Fibroblast of lung (primary cell): ENCODE measurements at places on chromosomes 12 and 14.
A peak's percentile ranks its signal among the peaks of the same experiment; 100 is the strongest.

DNA sequence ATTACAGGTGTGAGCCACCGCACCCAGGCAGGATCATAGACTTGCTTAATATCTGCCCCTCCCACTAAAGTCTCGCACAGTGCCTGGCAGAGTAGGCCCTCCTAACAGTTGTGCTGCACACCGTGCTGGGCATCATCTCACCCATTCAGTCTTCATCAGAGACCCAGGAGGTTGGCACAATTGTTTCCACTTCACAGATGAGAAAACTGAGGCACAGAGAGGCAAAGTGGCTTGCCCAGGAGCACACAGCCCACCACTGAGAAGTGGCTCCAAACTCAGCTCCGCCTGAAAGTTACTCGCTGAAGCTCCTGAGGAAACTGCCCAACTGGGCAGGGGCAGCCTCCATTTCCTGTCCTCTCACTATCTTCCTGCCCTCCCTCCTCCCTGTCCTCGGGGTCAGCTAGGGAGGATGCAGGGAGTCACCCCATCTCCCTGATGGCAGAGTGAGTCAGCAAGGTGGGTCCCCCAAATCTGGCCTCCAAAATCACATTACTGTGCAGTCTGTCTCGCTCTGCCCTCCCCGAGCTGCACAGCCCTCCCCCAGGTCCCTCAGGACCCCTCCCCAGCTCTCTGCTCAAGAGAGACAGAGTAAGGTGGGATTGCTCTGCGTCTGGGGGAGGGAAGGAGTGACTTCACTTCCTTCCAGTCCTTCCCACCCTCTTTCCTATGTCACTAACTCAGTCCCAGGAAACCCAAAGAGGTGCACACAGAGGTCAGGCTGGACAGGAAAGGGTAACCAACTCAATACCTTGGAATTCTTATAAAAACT lies 5.7 kb downstream of the SLC8B1 start:
- DNase-seq, result no peak

DNA sequence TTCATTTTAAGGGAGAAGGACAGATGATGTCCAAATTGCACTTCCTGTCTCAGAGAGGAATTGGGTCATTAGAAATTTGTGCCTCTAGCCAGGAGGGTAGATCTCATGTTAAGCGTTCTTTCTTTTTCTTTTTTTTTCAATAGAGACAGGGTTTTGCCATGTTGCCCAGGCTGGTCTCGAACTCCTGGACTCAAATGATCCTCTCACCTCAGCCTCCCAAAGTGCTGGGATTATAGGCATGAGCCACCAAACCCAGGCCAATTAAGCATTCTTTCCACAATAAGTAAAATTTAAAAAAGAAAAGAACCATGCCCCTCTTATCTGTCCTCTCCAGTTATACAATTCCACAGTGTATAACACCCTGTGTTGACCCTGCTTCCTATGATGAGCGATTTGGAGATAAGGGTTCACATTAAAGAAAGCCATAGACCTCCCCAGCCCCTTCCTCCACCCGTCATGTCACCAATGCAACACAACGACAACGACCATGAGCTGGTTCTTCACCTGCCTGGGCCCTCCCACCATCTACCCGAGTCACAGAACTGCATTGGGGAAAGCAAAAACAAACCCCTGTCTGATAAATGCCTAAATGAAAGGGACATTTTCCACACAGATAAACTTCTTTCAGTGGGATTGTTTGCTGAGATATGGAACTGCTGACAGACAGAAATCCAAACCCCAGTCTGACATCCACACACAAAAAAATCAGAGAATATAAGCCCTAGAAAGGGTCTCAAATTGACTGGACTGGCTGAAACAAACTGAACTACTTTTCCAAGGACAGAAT lies 37.3 kb downstream of the SSH1 start:
- no peak for DNase-seq

DNA sequence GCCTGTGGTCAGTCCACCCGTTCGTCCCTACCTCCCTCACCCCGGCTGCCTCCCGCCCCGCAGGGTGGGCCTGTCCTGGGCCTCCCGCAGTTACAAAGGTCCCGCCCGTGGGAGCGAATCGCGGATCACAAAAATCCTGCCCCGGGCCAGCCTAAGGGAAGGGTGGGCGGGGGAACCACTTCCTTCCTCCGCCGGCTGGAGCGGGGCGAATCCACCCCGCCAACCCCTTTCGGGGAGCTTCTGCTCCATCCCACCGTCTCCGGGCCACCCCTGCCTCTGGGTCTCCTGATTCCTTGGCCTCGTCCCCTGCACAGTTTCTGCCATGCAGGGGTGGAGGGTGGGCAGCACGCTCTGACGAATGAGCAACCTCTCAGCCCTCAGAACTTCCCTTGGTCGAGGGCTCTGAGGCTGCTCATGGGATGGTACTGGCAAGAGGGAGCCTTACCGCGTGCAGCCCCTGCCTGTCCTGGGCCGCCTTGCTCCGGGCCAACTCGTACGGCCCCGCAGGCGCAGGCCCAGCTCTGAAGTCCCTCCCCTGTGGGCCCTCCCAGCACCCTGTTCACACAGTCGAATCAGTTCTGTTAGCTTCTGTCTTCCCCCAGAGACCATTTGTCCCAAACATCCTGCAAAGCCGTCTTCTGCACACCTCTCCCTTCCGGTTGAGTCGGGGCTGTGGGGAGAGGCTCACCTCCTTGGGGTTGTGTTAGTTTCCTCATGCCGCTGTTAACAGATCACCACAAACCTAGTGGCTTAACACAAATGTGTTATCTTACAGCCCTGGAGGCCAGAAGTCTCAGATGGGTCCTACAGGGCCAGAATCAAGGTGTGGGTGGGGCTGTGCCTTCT lies 589 bp upstream of the HVCN1 start:
- peak; percentile 26 for DNase-seq

- no peak for DNase-seq
Observed at GRCh38 chr12:50186681-50187080, 19.5 kb upstream of the CERS5 start.

GRCh38 chr14:89651805-89652204 lies 234.8 kb upstream of the FOXN3 start:
- no peak for DNase-seq

DNA sequence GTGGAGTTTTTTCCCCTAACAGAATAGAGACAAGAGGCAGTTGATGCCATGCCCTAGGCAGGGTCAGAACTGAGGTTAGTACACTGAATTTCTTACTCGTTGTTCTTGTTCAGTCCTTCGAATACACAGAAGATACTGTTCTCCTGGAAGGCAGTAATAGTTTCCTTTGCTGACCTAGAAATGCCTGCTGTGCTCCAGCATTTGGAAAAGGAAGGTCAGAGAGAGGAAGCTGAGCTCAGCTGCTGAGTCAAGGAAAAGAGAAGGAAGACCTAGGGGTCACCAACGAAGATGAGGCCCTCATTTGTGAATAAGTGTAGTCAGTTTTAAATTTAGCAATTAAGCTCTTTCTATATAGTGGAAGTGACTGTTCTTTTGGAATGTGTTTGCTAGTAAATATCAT lies 100.1 kb downstream of the CRADD start:
- DNase-seq, result peak; percentile 72

DNA sequence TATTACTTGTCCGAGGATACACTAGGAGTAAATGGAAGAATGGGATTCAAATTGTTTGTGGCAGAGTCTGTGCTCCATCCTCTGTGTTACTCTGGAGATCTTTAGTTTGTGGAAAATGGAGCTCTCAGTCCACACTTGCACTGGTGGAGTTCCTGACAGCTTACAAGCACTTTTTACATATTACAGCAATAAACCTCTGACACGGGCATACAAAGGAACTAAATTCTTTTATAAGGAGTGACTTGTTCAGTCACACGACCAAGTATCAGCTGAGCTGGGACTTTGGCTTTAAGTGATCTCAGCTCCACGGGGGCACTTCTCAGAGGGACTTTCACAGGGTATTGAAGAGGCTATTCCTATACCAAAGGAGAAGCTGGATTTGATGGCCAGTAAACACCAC lies 417.5 kb downstream of the LRIG3 start:
- peak; percentile 31 for DNase-seq

GRCh38 chr12:112381883-112382796 lies at the start of gene HECTD4:
HECTD4 (minus strand) TSS chr12:112382431; CDS start chr12:112382128, 303 bp downstream.
- DNase-seq, result peak; percentile 74

- DNase-seq, result no peak
Observed at GRCh38 chr14:77130386-77130785, 11.2 kb downstream of the ZDHHC22 start.
